ENCODE measurements at places on chromosomes 2 and 18.

GRCh38 chr18:22704586-22704918 lies 228.6 kb upstream of the RBBP8 start:
- no peak overlapping the region for H3K4me3 ChIP-seq
- H3K27me3 ChIP-seq = no peaks in the 10 kb centered on the region
- H3K27ac ChIP-seq = no peak overlapping the region
- no peak for DNase-seq
- peaks cover 2% of the 10 kb centered on the region for H3K4me1 ChIP-seq

GRCh38 chr2:60097298-60097697 lies 456.2 kb downstream of the BCL11A start:
- no peaks in the 10 kb centered on the region for H3K36me3 ChIP-seq
- no peaks in the 10 kb centered on the region for H3K4me1 ChIP-seq
- H3K4me3 ChIP-seq = no peak overlapping the region
- H3K27ac ChIP-seq = no peak overlapping the region

DNA sequence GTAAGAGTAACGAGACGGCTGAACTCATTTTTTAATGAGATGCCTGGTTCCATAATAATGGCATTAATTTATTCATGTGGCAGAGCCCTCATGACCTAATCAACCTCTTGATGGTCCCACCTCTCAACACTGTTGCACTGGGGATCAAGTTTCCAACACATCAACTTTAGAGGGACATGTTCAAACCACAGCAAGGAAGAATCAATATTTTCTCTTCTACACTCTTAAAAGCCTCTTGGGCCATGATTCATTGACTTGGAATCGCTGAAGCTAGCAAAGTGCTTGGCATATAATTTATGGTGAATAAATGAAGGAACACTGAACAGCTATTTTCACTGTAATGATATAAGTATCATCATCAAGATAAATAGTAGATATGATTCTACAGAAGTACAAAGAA lies 333.0 kb downstream of the TNS1 start:
- H3K4me3 ChIP-seq = no peak overlapping the region
- no peak overlapping the region for H3K27ac ChIP-seq
- no peak for DNase-seq

GRCh38 chr2:241307055-241307454 lies 8.4 kb downstream of the HDLBP start:
- H3K4me3 ChIP-seq = no peak overlapping the region
- peaks cover 22% of the 10 kb centered on the region for H3K4me1 ChIP-seq
- no peak for DNase-seq
- H3K27me3 ChIP-seq = no peaks in the 10 kb centered on the region
- H3K27ac ChIP-seq = no peak overlapping the region

- peaks cover 16% of the 10 kb centered on the region for H3K4me1 ChIP-seq
- H3K27ac ChIP-seq = peak overlapping the region; percentile 70
- no peak overlapping the region for H3K4me3 ChIP-seq
- H3K36me3 ChIP-seq = no peaks in the 10 kb centered on the region
Observed at GRCh38 chr2:7826656-7827055, 855.2 kb upstream of the ID2 start.

- H3K4me1 ChIP-seq = peaks cover 19% of the 10 kb centered on the region
- H3K36me3 ChIP-seq = peaks cover 28% of the 10 kb centered on the region
- peak overlapping the region; percentile 75 for H3K4me3 ChIP-seq
- H3K27ac ChIP-seq = peak overlapping the region; percentile 86
Observed at GRCh38 chr18:63422864-63423304, 608 bp upstream of the VPS4B start.

- H3K27ac ChIP-seq = no peak overlapping the region
- H3K4me3 ChIP-seq = no peak overlapping the region
- peaks cover 18% of the 10 kb centered on the region for H3K4me1 ChIP-seq
- H3K36me3 ChIP-seq = no peaks in the 10 kb centered on the region
- DNase-seq = no peak
Observed at GRCh38 chr2:69011611-69012157, 1.3 kb upstream of the ANTXR1 start.

GRCh38 chr2:160054984-160055725 lies 7.3 kb downstream of the PLA2R1 start:
- no peak overlapping the region for H3K27ac ChIP-seq
- H3K27me3 ChIP-seq = no peaks in the 10 kb centered on the region
- DNase-seq = no peak
- no peak overlapping the region for H3K4me3 ChIP-seq

Data from RWPE2 (cell line).